HS-27A (cell line): ENCODE measurements at places on chromosomes 1 and 21.
A peak's percentile ranks its signal among the peaks of the same experiment; 100 is the strongest.

DNA sequence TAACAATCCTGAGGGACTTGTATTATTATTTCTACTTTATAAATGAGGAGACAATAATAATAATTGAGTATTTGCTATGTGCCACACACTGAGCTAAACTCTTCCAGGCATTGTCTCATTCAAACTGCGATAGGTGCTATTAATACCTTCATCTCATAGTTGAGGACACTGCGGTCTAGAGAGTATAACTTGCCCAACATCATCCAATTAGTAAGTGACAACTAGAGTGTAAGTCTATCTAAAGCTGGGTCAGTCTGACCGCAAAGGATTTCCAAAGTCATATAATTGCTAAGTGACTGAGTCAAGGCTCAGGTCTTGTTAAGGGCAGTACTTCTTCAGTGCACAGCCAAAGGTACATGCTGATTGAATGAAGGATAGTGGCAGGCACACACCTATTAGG, 9.7 kb downstream of the BCL9 start:
- no peak for DNase-seq

DNA sequence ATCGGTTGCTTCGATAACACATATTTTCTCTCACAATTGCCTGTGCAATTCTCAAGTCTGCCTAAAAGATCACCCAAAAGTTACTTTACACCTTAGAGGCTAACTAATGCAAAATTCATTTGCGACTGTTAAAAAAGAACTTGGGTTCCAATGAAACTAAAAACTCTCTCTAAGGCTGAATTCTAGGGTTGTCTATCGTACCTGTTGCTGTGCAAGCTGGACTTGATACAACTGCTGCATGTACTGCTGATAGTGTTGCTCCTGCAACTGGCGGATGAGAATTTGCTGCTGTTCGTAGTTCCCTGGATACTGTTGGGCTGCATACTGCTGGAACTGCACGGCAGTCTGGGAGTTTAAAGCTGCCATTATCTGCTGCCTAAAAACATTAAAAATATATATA, 27.6 kb downstream of the ACBD3 start:
- no peak for DNase-seq

DNA sequence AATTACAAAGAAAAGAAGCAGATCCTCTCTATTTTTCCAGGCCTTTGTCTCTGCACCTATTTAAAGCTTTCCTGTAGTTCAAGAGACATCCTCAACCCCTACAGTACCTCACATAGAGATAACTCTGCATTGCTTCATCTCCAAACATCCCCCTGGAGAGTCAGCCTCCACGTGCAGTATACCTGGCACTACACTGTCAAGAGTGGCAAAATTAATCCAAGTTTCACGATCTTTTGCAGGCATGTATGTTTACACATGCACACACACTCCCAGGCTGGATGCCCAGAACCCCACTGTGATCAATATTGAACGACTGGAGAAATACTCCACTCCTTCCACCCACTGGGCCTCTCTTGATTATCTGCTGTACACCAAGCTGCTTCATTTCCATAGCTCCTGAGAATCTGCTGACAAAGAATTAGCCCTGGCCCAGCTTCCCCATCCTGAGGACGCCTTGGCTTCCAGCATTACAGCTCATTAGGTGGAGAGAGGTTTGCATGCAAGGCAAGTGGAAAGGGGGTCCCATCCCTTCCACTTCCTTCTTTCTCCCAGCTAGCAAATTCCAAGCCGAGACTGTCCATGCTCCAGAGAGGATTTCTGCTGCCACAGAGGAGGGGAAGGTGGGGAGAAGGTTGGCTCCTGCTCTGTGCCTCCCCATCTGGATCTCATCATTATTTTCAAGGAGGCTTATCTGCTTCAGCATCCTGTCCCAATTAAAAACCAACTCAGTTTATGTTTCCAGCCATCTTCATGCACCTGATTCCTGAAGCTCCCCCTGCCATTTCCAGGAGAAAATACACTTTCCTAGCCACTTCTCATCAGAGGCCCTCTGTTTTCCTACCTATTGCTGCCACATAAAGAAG, 66.5 kb upstream of the GOLT1A start:
- DNase-seq: no peak

DNA sequence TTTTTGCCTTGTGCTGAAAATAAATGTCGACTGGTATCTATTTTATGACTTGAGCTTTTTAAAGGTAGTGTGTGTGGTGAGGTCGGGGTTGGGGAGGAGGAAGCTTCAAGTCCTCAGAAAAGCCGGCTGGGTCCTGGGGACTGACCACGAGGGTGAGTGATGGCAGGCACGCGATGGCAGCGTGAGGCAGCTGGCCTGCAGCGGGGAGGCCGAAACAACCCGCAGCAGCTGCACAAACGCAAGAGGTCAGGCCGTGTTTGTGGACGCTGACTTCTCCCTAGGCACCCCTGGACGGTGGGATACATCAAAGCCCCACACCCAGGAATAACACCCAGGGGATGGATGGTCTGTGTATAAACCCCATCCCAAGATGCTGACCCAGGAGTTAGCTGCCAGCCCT, 51.4 kb downstream of the ZBTB18 start:
- DNase-seq: no peak

DNA sequence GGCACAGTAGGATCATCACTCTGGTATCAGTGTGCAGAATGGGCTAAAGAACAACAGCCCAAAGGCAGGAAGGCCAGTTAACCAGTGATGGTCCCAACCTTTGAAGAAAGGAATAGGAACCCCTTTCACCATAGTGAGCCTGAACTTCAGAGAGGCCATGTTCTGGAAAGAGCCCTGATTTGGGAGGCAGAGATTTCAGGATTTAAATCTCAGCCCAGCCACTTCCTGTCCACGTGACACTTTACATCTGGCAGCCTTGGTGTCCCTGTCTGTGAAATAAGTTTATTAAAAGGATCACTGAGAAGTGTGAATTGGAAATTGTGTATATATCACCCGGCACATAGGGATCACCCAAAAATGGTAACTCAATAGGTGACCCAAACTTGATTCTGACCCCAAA, 13.0 kb downstream of the MATN1 start:
- DNase-seq: no peak

GRCh38 chr1:86259390-86259789, 102.8 kb upstream of the COL24A1 start:
- DNase-seq: peak; percentile 15

- no peak for DNase-seq
Measured at GRCh38 chr1:113946112-113946511, 17.0 kb downstream of the HIPK1 start.

GRCh38 chr1:196873385-196873784, 14.5 kb upstream of the CFHR4 start:
- DNase-seq: no peak

DNA sequence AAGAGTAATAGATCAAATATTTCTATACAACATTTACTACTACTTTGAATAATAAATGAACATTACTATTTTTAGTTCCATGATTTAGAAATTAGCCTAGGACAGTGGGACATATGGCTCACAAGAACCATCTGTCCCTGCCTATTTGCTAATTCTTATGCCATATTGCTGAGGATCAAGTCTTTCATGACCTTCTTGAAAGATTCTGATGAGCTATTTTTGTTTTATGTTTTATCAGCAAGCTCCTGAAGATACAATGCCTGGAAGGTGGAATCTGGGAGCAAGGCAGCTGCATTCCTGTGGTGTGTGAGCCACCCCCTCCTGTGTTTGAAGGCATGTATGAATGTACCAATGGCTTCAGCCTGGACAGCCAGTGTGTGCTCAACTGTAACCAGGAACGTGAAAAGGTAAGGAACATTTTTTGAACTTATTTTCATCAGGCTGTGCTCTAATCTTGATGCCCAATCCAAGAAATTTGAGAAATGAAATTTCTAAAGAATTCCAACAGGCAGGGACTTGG, 326.7 kb downstream of the PAPPA2 start:
- DNase-seq: no peak

DNA sequence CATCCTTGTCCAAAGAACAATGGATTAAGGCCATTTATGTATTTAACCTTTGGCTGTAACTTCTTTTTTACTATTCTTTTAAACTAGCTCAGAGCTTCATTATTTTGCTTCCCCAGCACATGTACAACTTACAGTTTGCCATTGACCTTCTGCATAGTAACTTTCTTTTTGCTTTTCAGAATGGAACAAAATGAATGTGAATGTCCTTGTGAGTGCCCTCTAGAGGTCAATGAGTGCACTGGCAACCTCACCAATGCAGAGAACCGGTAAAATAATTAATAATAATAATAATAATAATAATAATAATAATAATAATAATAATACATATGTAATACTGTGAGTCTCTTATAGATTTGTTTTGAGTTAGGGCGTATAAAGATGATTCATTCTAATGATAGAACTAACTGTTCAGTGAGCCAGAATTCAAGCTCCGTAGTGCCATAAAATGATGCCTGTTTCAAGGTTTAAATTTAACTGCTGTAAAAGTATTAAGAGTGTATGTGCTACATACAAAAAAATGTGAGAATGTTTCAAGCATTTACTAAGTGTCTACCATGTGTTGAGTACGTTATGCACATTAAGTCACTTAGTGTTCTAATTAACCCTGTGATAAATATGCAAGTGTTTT, 69.0 kb upstream of the RAVER2 start:
- no peak for DNase-seq

DNA sequence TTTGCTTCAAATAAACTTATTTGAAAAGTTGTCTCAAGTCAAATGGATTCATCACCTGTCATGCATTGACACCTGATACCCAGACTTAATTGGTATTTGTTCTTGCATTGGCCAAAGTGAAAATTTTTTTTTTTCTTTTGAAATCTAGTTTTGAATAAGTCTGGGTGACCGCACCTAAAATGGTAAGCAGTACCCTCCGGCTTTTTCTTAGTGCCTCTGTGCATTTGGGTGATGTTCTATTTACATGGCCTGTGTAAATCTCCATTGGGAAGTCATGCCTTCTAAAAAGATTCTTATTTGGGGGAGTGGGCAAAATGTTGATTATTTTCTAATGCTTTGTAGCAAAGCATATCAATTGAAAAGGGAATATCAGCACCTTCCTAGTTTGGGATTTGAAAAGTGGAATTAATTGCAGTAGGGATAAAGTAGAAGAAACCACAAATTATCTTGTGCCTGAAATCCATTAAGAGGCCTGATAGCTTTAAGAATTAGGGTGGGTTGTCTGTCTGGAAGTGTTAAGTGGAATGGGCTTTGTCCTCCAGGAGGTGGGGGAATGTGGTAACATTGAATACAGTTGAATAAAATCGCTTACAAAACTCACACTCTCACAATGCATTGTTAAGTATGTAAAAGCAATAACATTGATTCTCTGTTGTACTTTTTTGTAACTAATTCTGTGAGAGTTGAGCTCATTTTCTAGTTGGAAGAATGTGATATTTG, 11.9 kb downstream of the TARDBP start:
- DNase-seq: no peak

- no peak for DNase-seq
Measured at GRCh38 chr21:36254106-36254941, 65.7 kb upstream of the MORC3 start.

DNA sequence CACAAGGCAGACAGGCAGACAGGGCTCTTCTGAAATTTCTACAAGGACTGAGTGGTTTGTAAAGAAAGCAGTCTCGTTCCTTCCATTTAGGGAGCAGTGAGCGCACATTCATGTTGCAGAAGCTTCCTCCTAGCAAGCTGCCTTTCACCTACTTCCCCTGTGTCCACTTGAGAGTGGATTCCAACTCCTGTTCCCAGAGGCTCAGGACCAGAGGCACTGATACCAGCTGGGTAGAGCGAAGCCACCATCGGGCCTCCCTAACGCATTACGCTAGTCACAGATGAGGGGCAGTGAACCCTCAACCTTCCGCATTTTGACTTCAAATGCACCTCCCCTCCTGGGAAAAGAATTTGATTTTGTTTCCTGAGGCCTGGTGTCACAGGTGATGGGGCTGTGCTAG, 215.8 kb downstream of the SIPA1L2 start:
- no peak for DNase-seq

- DNase-seq: no peak
Measured at GRCh38 chr1:205629751-205630150, 2.1 kb downstream of the ELK4 start.

DNA sequence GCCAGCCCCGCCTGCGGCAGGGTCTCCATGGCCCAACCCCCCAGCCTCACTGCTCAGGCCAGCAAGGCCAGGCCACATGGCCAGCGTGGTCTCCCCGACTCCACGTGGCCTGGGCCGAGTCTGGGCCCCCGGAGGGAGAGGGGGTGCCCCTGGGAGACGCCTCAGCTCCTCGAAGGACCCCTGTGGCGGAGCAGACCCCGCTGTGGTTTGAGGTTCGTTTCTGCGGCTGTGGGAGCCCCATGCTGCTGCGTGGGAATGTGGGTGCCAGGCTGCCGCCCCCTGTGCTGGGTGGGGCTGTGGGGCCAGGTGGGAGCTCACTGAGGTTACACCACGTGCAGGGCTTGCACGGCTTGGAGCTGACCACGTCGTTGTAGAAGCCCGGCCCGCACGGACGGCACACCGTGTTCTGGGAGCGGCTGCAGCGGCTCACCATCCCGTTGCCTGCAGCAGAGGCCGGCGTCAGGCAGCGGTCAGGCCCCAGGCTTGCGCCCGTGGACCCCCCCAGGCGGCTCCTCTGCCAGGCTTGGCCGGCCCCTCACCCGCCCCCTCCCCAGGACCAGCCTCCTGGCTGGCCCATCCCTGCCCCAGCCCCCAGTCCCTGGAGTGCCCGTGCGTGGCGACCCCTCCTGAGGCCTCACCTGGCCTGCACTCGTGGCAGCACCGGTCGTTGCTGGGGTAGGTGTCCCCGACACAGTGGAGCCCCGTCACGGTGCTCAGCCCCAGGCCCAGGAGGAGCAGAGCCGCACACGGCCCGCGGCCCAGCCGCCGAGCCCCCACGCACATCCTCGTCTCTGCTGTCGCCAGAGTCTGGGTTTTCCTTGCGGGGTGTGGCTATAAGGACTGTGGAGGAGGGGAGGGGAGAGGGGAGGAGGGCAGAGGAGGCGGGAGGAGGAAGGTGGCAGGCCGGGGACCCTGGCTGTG, at the start of gene TNFRSF4:
TSS of gene TNFRSF4 (minus strand) at position 809 of the 921 bp plus-strand sequence. CDS start at position 783, 26 bp downstream.
- no peak for DNase-seq

DNA sequence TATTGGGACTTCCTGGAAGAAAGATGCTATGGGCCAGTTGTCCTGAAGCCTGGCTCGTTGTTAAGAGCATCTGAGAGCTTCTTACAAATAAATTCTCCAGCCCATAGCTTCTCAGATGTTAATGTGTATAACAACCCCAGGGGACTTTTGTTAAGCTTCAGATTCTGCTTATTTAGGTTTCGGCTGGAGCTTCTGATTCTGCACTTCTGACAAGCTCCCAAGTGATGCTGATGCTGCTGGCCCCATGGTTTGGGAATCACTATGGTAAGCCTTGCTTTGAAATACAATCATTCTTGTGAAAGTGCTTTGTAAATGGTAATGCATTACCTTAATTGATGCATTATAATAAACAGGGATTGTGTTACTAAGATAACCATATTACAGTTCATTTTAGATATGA, 281.8 kb upstream of the PLD5 start:
- DNase-seq: no peak

DNA sequence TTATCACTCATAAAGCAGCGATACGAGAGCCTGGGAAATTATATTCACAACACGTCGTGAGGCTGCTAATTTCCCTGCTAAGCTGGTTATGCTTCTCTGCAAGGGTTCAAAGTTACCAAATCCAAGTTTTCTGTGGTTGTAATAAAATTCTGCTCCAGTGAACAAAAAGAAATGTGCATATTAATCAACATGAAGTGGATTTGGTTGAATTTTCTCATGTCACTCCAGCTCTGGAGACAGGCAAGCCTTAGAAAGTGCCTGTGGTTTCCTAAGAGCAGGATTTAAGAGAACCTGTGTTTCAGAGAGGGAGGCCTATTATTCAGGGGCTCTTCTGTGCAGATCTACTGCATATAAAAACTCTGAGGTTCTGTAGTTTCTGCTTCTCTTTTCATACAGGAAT, 87.5 kb downstream of the WLS start:
- DNase-seq: no peak

GRCh38 chr1:194369060-194369459, 1182.6 kb upstream of the B3GALT2 start:
- no peak for DNase-seq
